ENCODE measurements at places on chromosomes 7 and 10. TPM values are rescaled to one million over a fixed set of nuclear protein-coding genes. Genes with fewer than 3 reads are reported as not detected.

DNA sequence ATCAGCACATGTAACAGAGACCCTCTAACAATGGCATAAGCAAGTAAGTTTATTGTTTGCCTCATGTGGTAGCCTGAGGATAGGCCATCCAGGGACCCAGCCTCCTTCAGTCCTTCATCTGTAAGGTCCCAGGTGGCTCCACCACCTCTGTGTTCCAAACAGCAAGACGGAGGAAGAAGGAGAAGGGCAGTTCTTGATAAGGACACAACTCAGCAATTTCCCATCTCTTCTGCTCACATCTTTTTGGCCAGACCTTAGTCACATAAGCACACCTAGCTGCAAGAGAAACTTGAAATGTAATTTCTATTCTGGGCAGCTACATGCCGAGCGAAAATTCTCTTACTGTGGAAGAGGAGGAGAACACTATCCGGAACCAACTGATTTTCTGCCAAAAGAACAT lies 33.9 kb downstream of the DCLRE1A start:
- H3K4me1 ChIP-seq = no peaks in the 10 kb centered on the region
- no peaks in the 10 kb centered on the region for H3K36me3 ChIP-seq
- H3K27me3 ChIP-seq = no peaks in the 10 kb centered on the region
- no peak overlapping the region for H3K27ac ChIP-seq

DNA sequence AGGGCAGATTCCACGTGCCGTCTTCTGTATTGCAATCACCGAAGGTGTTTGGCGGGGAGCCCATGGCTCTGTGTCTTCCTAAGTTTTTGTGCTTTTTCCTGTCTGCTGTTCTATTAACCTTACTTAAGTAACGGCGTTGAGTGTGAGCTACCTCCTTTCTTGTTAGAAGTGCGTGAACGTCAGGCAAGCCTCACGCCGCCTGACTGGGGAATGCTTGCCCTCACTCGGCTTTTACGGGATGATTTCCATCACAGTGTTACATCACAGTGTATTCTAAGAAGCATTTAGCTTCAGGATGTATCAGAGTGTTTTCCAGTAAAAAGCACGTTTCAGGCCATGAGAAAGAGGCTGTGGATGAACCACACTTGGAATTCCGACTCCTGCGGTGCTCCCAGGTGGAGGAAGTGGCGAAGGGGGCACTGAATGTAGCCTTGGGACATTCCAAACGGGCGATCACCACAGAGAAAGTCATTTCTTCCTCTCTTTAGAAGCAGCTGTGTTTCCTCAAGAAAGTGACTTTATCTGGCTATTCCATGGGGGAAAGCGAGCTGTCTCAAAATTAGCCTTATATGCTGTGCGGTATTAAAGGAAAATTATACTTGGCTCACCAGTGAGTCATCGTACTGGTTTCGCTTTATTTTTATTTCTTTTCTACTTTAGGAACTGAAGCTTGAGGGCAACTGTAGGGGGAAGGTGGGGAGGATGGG lies 290.7 kb downstream of the KLF6 start:
- H3K27ac ChIP-seq = peak overlapping the region; percentile 94
- peak overlapping the region; percentile 27 for H3K4me3 ChIP-seq
- no peaks in the 10 kb centered on the region for H3K27me3 ChIP-seq
- H3K4me1 ChIP-seq = no peaks in the 10 kb centered on the region
- DNase-seq = peak; percentile 68
- H3K36me3 ChIP-seq = no peaks in the 10 kb centered on the region

DNA sequence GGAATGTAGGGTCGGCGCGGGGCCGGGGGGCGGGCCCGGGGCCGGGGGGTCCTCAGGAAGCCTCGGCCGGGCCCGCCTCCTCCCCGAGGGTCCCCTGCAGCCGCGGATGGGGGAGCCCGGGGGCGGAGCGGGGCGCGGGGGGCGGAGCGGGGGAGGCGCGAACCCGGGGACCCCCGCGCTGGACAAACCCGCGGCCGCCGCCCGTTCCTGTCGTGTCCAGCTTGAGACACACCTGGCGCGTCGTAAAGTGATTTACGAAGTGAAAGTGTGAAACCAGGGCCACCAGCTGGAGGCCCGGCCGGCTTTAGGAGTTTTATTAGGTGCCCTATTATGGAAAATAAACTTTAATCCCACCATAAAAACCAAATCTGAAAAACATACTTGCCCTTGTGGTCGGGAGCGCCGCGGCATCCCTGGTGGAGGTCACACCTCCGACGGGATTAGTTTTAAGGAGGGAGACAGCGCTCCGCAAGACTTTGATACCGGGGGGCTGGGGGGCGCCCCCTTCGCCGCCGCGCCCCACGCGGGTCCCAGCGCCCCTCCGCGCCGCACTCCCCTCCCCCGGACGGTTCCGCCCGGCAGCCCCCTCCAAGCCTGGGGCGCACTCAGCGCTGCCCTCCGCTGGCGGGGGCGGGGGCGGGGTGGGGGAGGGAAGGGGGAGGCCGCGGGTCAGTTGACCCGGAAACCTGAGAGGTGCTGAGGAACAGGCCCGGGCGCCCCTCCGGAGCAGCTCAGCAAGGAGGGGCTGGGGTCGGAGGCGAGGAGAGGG lies 10.3 kb downstream of the MNX1 start:
- H3K36me3 ChIP-seq = no peaks in the 10 kb centered on the region
- no peaks in the 10 kb centered on the region for H3K27me3 ChIP-seq
- H3K4me1 ChIP-seq = peaks cover 4% of the 10 kb centered on the region
- DNase-seq = no peak
- peak overlapping the region; percentile 19 for H3K4me3 ChIP-seq
- no peak overlapping the region for H3K27ac ChIP-seq

DNA sequence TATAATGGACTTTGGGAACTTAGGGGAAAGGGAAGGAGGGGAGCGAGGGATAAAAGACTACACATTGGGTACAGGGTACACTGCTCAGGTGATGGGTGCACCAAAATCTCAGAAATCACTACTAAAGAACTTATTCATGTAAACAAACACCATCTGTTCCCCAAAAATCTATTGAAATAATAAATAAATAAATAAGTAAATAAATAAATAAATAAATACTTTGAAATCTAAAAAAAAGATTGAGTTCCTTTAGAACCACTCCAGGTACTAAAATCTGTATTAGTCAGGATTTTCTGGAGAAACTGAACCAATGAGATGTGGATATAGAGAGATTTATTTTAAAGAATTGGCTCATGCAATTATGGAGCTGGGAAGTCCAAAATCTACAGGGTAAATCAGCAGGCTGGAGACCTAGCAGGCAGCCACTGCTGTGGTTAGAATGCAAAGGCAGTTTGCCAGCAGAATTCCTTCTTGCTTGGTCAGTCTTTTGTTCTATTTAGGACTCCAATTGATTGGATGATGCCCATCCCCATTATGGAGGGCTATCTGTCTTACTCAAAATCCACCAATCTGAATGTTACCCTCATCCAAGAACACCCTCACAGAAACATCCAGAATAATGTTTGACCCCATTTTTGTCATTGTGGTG lies 8.9 kb downstream of the IGFBP1 start:
- no peaks in the 10 kb centered on the region for H3K4me1 ChIP-seq
- no peaks in the 10 kb centered on the region for H3K36me3 ChIP-seq
- no peak overlapping the region for H3K27ac ChIP-seq
- no peak overlapping the region for H3K4me3 ChIP-seq
- no peak for DNase-seq

DNA sequence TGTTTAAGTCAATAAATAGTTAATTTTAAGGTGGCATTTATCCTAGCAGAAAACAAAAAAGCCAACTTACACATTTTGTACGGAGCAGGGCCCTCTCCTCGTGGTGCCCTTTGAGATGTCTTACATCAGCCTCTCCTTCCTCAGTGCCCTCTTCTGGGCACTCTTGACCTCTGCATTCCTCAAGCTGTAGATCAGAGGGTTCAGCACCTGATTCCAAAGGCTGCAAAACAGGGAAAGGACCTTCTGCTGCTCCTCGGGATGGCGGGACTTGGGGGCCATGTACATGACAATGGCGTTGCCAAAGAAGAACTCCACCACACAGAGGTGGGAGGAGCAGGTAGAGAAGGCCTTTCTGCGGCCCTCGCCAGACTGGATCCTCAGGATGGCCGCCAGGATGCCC lies 4.6 kb upstream of the OR2A14 start:
- H3K4me3 ChIP-seq = no peak overlapping the region
- H3K27me3 ChIP-seq = no peaks in the 10 kb centered on the region
- no peak for DNase-seq
- no peaks in the 10 kb centered on the region for H3K36me3 ChIP-seq
- H3K27ac ChIP-seq = no peak overlapping the region

DNA sequence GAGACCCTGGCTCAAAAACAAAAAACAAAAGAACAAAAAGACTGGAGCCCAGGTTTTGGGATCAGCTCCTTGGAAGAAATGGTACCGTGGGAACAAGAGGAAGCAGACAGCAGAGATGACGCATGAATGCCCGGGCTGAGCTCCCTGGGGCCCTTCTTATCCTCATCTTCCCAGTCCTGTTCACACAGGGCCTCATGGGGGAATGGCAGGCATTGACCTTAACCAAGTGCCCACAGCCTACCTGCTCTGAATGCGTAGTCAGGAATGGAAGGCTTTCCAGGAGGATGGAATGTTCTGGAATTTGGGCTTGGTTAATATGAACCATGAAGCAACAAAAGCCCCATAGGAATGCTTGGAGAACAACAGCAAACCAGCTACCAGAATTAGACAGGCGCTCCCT lies 154.7 kb downstream of the PRPF18 start:
- no peak overlapping the region for H3K27ac ChIP-seq
- H3K27me3 ChIP-seq = no peaks in the 10 kb centered on the region
- DNase-seq = no peak
- no peak overlapping the region for H3K4me3 ChIP-seq
- H3K36me3 ChIP-seq = no peaks in the 10 kb centered on the region

DNA sequence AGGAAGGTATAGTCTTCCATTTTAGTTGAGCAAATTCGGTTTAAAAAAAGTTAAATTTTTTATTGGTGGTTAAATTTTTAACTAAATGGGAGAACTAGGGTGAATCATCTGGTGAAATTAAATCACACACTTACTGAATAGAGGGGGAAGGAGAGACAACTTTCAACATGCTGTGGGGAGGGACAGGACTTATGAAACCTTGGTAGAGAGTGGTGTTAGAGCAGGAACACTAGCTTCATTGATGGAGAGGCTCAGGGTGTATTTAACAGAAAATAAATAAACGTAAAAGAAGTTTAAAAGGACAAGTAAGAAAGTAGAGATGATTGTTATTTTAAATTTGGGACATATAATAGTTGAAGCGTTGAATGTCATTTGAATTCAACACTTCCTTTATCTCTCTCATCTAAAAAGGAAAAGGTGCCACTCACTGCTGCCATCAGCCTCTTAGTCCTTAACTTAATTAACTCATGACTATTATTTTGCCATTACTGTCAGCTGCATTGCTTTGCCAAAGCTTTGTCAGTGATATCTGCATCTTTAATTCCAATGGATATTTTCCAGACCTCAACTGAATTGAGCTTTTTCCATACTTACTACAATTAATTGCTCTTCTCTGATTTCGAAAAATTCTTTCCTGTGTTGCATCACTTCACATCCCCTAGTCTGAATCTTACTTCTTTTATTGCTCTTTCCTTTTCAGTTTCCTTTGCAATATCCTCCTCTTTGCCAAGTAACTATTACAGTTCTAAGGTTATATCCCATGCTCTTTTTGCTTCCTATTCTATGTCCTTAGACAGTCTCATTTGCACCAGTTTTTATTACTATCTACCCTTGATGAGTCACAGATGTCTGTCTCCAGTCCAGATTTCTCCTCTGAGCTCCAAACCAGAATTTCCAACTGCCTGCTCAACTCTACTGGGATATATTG lies 71.7 kb downstream of the GNAT3 start:
- no peak overlapping the region for H3K27ac ChIP-seq
- DNase-seq = no peak
- H3K36me3 ChIP-seq = no peaks in the 10 kb centered on the region
- no peaks in the 10 kb centered on the region for H3K4me1 ChIP-seq
- no peaks in the 10 kb centered on the region for H3K27me3 ChIP-seq

DNA sequence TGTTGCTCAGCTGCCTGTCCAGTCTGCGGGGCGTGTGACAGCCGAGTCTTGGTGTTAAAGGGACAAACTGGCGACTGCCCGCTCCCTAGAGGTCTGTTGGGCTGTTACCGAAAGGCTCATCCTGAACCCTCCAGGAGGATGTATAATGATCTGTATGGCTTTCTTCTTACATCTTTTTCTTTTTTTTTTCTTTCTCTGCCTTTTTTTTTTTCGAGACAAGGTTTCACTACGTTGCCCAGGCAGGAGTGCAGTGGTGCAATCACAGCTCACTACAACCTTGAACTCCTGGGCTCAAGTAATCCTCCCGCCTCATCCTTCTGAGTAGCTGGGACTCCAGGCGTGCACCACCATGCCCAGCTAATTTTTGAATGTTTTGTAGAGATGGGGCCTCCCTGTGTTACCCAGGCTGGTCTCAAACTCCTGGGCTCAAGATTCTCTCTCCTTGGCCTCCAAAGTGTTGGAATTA lies 857 bp downstream of the INTS15 start:
- H3K27ac ChIP-seq = peak overlapping the region; percentile 70
- no peaks in the 10 kb centered on the region for H3K27me3 ChIP-seq
- peak overlapping the region; percentile 80 for H3K4me3 ChIP-seq
- H3K4me1 ChIP-seq = no peaks in the 10 kb centered on the region

GRCh38 chr7:93015779-93016481 lies 101.8 kb downstream of the SAMD9 start:
- no peaks in the 10 kb centered on the region for H3K4me1 ChIP-seq
- DNase-seq = no peak
- H3K27ac ChIP-seq = no peak overlapping the region
- H3K27me3 ChIP-seq = no peaks in the 10 kb centered on the region
- H3K4me3 ChIP-seq = no peak overlapping the region

DNA sequence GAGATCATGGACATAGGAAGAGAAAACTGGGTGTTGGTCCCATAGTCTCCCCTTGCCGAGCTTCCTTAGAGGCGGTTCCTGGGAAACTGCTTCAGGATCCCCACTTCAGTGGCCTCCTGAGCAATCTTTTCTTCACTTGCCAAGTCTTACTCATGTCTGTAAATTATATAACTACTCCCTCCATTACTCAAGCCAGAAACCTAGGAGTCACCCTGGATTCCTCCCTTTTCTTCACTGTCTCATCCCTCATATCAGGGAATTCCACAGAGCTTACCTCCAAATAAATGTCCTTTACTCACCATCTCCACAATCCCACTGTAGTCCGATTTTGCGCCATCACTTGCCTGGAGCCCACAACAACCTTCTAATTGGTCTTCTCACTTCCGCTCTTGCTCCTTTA lies 29.1 kb upstream of the TRUB1 start:
- no peaks in the 10 kb centered on the region for H3K36me3 ChIP-seq
- no peak overlapping the region for H3K27ac ChIP-seq
- peaks cover 11% of the 10 kb centered on the region for H3K4me1 ChIP-seq
- no peaks in the 10 kb centered on the region for H3K27me3 ChIP-seq

DNA sequence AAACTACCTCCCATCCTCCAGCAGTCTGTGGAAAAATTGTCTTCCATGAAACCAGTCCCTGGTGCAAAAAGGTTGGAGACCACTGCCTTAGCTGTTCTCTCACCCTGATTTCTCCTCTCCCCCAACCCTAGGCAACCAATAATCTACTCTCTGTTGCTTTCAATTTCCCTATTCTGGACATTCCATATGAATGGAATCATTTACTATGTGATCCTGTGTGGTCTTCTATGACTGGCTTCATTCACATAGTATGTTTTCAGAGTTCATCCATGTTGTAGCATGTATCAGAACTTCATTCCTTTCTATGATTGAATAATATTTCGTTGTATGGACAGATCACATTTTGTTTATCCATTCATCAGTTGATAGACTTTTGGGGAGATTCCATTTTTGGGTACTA lies 38.3 kb upstream of the DLG5 start:
- H3K4me1 ChIP-seq = peaks cover 1% of the 10 kb centered on the region
- no peak overlapping the region for H3K27ac ChIP-seq
- H3K27me3 ChIP-seq = no peaks in the 10 kb centered on the region
- no peaks in the 10 kb centered on the region for H3K36me3 ChIP-seq
- no peak overlapping the region for H3K4me3 ChIP-seq

The GRID2IP gene
- total RNA-seq = 0.40 TPM

The SLIT1 gene
- total RNA-seq = 0.25 TPM

The STYXL1 gene
- total RNA-seq = 31.2 TPM

The SHH gene
- not detected for total RNA-seq

The TLX1 gene
- total RNA-seq = not detected

The GPR158 gene
- 0.35 TPM for total RNA-seq

The ALOX5 gene
- total RNA-seq = 10.6 TPM

All from ovary (tissue), 10 donors.